ENCODE measurements at places on chromosomes 13 and 19. TPM values are rescaled to one million over a fixed set of nuclear protein-coding genes. Genes with fewer than 3 reads are reported as not detected.
A peak's percentile ranks its signal among the peaks of the same experiment; 100 is the strongest.

Gene CCDC8
- 30.4 TPM for total RNA-seq

Gene MCF2L
- total RNA-seq: 21.6 TPM

Gene UBE2S
- total RNA-seq: 22.0 TPM

Gene ZNF534
- 0.16 TPM for total RNA-seq

Gene WTIP
- total RNA-seq: 8.3 TPM

Gene CCNA1
- total RNA-seq: not detected

Gene ZNF83
- total RNA-seq: 24.4 TPM

Gene ZNF724
- 1.4 TPM for total RNA-seq

Gene PCDH20
- total RNA-seq: 6.4 TPM

Gene DAPK3
- 202 TPM for total RNA-seq

GRCh38 chr19:49973987-49974386, 13.0 kb upstream of the SIGLEC11 start:
- no peaks in the 10 kb centered on the region for H3K27me3 ChIP-seq
- DNase-seq: peak; percentile 59
- no peak overlapping the region for H3K4me3 ChIP-seq
- peaks cover 31% of the 10 kb centered on the region for H3K36me3 ChIP-seq

GRCh38 chr13:32267836-32268439, 47.2 kb downstream of the ZAR1L start:
- no peak overlapping the region for H3K27ac ChIP-seq
- no peak for DNase-seq
- H3K27me3 ChIP-seq: no peaks in the 10 kb centered on the region
- no peak overlapping the region for H3K4me3 ChIP-seq

DNA sequence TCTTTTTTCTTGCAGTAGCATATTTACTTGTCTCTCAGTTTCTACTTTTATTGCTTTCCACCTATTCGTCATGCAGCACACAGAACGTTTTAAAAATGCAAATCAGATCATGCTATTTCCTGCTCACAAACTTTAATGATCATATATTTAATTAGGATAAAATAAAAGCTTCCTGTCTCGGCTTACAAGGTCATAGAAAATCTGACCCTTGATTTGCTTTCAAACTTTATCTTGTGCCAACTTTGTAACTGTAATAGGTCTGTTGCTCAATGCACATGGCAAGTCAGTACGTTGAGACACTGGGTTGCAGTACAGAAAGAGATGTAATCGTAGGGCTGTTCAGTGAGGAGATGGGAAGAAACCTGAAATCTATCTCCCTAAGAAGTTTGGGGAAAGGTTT, 95.6 kb upstream of the CSNK1A1L start:
- no peaks in the 10 kb centered on the region for H3K36me3 ChIP-seq
- no peaks in the 10 kb centered on the region for H3K4me1 ChIP-seq
- H3K27me3 ChIP-seq: no peaks in the 10 kb centered on the region
- no peak overlapping the region for H3K4me3 ChIP-seq

DNA sequence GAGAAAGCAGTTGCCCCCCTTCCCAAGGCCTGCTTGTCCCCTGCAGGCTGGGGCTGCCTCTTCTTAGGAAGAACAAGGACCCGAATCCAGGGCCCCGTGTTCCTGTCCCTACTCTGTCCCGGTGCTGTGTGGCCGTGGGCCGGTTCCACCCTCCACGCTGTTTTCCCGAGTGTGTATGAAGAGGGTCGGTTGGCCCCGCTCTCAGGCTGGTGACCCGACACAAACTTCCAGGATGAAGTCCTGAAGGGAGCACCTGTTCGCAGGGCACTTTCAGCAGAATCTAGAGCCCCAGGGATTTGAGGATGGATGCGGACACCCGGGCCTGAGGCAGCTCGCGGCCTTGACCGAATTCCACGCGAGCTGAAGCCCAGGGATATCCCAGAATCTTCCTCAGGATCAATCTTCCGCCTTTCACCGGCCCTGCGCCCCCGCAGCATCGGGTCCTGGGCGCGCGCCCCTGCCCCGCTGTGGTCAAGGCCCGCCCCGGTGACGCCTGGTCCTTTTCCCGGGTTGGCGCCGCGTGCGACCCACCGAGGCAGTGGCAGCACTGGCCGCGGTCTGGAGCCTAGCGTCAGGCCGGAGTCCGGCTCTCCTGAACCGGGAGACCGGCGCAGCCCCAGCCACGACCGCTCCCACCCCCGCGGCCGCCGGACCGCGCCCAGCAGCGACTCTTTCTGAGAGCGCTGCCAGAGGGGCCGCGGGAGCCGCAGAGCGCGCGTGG, 528 bp upstream of the CHST8 start:
- H3K4me1 ChIP-seq: no peaks in the 10 kb centered on the region
- peaks cover 19% of the 10 kb centered on the region for H3K27me3 ChIP-seq
- no peak overlapping the region for H3K4me3 ChIP-seq
- H3K27ac ChIP-seq: no peak overlapping the region
- H3K36me3 ChIP-seq: no peaks in the 10 kb centered on the region

- no peak overlapping the region for H3K4me3 ChIP-seq
- no peak for DNase-seq
- no peaks in the 10 kb centered on the region for H3K27me3 ChIP-seq
- no peaks in the 10 kb centered on the region for H3K36me3 ChIP-seq
Measured at GRCh38 chr13:73938372-73939070, 195.7 kb downstream of the KLF12 start.

- no peak overlapping the region for H3K4me3 ChIP-seq
- no peaks in the 10 kb centered on the region for H3K4me1 ChIP-seq
- H3K36me3 ChIP-seq: peaks cover 4% of the 10 kb centered on the region
- no peak overlapping the region for H3K27ac ChIP-seq
- H3K27me3 ChIP-seq: no peaks in the 10 kb centered on the region
- DNase-seq: no peak
Measured at GRCh38 chr13:77235456-77236022, 91.4 kb downstream of the MYCBP2 start.

- peak overlapping the region; percentile 38 for H3K27ac ChIP-seq
- no peaks in the 10 kb centered on the region for H3K36me3 ChIP-seq
- no peaks in the 10 kb centered on the region for H3K27me3 ChIP-seq
- DNase-seq: no peak
- no peaks in the 10 kb centered on the region for H3K4me1 ChIP-seq
Measured at GRCh38 chr13:35927567-35928021, 203.6 kb downstream of the DCLK1 start.

DNA sequence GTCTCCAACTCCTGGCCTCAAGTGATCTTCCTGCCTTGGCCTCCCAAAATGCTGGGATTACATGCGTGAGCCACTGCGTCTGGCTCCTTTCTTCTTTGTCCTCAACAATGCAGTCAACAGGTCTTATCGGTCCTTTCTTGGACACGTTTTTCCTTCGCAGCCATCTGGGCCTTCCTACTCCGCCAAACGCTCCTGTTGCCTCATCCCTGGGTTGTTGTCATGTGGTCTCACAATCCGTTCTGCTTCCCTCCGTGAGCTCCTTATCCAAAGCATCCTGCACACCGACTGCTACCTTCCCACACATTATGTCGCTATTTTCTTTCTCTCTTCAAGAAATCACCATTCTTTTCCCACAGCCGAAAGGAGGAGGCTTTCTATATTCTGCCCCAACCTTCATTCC, 306.8 kb downstream of the DCLK1 start:
- no peaks in the 10 kb centered on the region for H3K27me3 ChIP-seq
- H3K27ac ChIP-seq: no peak overlapping the region
- no peaks in the 10 kb centered on the region for H3K36me3 ChIP-seq
- no peak overlapping the region for H3K4me3 ChIP-seq
- DNase-seq: no peak

DNA sequence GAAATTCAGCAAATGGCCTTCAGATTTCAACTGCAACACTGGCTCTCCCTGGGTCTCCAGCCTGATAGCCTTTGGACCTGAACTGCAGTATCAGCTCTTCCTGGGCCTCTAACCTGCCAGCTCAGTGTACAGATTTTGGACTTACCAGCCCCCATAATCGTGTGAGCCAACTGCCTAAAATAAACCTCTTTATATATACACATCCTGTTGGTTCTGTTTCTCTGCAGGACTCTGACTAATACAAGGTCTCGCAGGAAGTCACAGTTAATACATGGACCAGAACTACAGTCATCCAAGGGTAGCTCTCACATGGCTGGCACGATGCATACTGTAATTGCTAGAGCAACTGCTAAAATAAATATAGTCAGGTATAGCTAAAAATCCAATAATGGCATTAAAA, 85.1 kb downstream of the KATNAL1 start:
- H3K36me3 ChIP-seq: peaks cover 40% of the 10 kb centered on the region
- no peaks in the 10 kb centered on the region for H3K4me1 ChIP-seq
- no peak overlapping the region for H3K4me3 ChIP-seq

- no peak for DNase-seq
- H3K27me3 ChIP-seq: no peaks in the 10 kb centered on the region
- no peaks in the 10 kb centered on the region for H3K4me1 ChIP-seq
- H3K4me3 ChIP-seq: no peak overlapping the region
- no peaks in the 10 kb centered on the region for H3K36me3 ChIP-seq
Measured at GRCh38 chr13:46334035-46334822, 52.8 kb downstream of the RUBCNL start.

GRCh38 chr13:51154029-51154555, 43.0 kb upstream of the C13orf42 start:
- no peaks in the 10 kb centered on the region for H3K4me1 ChIP-seq
- no peak overlapping the region for H3K4me3 ChIP-seq
- no peaks in the 10 kb centered on the region for H3K27me3 ChIP-seq
- no peak overlapping the region for H3K27ac ChIP-seq
- H3K36me3 ChIP-seq: no peaks in the 10 kb centered on the region

DNA sequence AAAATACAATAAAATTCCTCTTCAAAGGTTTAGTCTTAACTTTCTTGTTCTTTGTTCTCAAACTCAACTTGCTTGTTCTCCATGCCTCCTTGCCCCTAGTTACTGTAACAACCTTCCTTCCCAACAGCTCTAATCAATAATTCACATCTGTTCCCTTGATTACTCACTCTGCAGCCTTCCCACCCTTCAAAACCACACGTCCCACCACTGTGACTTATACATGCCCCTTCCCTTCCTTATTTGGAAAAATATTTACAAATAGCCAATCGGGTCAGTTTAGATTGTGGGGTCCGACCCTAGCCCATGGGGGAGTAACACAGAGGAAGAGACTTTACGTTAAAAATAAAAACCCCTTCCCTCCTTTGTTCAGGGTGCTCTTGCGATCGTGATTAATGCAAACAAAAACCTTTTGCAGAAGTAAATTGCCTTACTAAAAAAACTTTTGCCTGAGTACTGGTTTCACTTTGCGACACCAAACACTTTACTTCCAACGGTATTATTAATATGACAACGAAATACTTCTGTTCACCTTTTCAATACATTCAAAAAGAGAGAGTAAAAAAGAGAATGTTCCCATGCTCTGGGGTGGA, 512 bp upstream of the ZNF93 start:
- H3K36me3 ChIP-seq: no peaks in the 10 kb centered on the region
- no peaks in the 10 kb centered on the region for H3K4me1 ChIP-seq
- no peak for DNase-seq
- H3K4me3 ChIP-seq: peak overlapping the region; percentile 77
- peak overlapping the region; percentile 86 for H3K27ac ChIP-seq

- H3K27me3 ChIP-seq: no peaks in the 10 kb centered on the region
- no peaks in the 10 kb centered on the region for H3K4me1 ChIP-seq
- H3K36me3 ChIP-seq: peaks cover 28% of the 10 kb centered on the region
- no peak for DNase-seq
Measured at GRCh38 chr13:49550942-49551644, 34.3 kb downstream of the RCBTB1 start.

DNA sequence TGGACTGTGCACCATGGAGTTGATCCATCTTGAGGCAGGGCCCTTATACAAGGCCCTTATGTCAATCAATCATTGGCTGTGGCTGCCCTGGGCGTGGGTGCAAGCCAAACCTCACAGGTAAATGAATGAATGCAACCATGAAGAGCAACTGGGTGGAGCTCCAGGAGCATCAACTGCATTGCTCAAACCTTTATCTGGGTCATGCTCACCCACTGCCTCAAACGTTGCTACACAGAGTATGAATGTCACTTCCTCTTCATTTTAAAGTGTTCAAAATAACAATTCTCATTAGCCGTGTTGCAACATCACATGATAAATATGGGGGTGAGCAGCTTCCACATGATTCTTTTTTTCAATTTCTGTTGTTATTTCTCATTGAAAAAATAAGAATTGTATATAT, 6.4 kb upstream of the ZNF333 start:
- H3K4me1 ChIP-seq: no peaks in the 10 kb centered on the region
- no peaks in the 10 kb centered on the region for H3K36me3 ChIP-seq
- no peak overlapping the region for H3K27ac ChIP-seq
- no peaks in the 10 kb centered on the region for H3K27me3 ChIP-seq
- no peak overlapping the region for H3K4me3 ChIP-seq

GRCh38 chr19:21328406-21328805, 804 bp downstream of the ZNF708 start:
- peaks cover 8% of the 10 kb centered on the region for H3K36me3 ChIP-seq
- H3K27ac ChIP-seq: peak overlapping the region; percentile 96
- no peak for DNase-seq
- H3K4me1 ChIP-seq: no peaks in the 10 kb centered on the region
- H3K27me3 ChIP-seq: no peaks in the 10 kb centered on the region

GRCh38 chr19:18049385-18049784, 37.3 kb downstream of the IL12RB1 start:
- no peaks in the 10 kb centered on the region for H3K27me3 ChIP-seq
- peak; percentile 94 for DNase-seq

GRCh38 chr13:45527699-45528462, 63.1 kb downstream of the COG3 start:
- no peak overlapping the region for H3K27ac ChIP-seq
- H3K27me3 ChIP-seq: no peaks in the 10 kb centered on the region
- no peak for DNase-seq
- H3K36me3 ChIP-seq: peaks cover 40% of the 10 kb centered on the region

DNA sequence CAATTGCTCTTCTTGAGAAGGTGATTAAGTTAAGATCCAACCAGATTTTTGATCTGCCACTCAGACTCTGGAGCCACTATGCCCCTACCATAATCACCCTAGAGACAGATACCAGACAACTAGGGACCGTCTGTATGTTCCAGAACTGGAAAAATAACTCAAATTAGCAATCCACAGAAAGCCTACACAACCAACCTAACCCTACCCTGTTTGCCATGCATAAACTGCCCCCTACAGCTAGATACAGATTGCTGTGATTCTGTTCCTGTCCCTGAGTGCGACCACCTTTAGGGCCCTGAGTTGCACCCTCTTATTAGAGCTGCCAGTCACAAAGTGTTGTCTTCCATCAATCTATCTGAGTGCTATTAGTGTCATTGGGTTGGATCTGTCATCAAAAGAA, 929.8 kb upstream of the SLITRK1 start:
- no peak overlapping the region for H3K27ac ChIP-seq
- H3K36me3 ChIP-seq: no peaks in the 10 kb centered on the region
- no peaks in the 10 kb centered on the region for H3K27me3 ChIP-seq
- no peak overlapping the region for H3K4me3 ChIP-seq
- no peaks in the 10 kb centered on the region for H3K4me1 ChIP-seq

GRCh38 chr13:109537584-109537983, 248.8 kb downstream of the IRS2 start:
- no peak overlapping the region for H3K4me3 ChIP-seq
- no peak for DNase-seq
- no peaks in the 10 kb centered on the region for H3K4me1 ChIP-seq

GRCh38 chr19:52660981-52661380, 22.8 kb upstream of the ZNF83 start:
- no peaks in the 10 kb centered on the region for H3K27me3 ChIP-seq
- no peak overlapping the region for H3K4me3 ChIP-seq
- DNase-seq: no peak

All from right atrium auricular region (tissue), 2 donors.